ENCODE measurements at places on chromosomes 16 and 17. TPM values are rescaled to one million over a fixed set of nuclear protein-coding genes. Genes with fewer than 3 reads are reported as not detected.

DNA sequence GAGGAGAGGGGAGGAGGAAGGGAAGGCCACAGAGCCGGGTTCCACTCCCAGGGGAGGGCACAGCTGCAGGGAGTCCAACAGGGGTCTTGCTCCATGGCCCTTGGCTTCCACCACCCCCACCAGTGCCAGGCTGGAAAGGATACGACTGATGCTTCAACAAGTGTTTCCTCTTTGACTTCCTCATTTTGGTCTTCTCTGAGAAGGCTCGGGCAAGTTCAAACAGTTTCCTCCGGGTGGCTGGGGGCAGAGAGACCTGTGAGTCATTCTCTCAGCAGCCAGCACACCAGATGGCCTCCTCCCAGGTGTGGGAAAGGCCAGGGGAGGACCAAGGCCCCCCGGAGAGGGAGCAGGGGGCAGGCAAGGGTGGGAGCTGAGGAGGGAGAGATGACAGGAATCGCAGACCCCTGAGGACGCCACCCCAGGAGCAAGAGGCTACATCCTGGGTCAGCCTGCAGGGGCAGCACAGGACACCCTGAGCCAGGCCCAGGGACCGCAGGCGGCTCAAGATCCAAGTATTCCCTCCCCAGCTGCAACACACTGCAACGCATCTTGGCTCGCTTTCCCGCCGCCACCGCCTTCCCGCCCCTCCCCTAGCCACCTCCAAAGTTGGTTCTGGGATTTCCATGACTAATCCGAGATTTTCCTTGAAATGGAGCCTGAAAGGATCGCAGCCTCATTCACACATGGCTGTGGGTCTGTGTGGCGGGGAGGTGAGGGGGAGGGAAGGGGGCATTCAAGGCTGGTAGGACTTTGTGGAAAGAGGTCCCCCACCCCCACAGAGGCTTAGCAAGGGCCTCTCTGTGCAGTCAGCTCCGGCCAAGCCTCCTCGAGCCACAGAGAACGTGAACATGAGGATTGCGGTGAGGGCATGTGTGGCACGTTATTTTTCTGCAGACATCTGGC is 18.4 kb upstream of the MRPS23 start:
- peak; percentile 88 for DNase-seq

DNA sequence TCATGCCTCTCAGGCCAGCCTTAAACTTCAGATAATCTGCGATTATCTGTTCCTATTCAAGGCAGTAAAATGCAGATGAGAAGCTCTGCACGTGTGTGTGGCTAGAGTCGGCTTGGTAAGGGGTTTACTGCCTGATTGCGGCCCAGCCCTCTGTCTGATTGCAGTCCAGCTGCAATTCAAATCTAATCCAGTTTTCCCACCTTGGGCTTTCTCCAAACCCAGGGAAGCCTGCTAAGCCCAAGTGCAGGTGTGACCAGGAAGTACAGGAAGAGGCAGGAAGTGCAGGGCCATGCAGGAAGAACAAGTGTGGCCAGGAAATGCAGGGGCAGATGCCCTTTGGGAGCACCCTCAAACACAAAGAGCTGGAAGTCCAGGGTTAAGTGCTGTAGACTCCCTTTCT is 314.9 kb downstream of the CEP112 start:
- no peak for DNase-seq

DNA sequence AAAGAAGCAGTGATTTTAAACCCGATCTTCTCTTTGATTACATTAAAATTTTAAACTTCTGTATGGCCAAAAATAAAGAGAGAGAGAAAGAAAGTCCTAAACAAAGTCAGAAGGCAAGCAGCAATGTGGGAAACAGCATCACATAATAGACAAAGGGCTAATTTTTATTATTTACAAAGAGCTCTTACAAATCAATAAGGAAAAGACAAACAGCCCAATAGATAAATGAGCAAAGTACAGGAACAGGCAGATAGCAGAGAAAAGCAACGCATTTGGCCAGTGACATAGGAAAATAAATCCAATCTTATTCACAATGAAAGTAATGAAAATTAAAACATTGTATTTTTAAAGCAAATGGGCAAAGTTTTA is 93.1 kb downstream of the SALL1 start:
- DNase-seq: no peak

DNA sequence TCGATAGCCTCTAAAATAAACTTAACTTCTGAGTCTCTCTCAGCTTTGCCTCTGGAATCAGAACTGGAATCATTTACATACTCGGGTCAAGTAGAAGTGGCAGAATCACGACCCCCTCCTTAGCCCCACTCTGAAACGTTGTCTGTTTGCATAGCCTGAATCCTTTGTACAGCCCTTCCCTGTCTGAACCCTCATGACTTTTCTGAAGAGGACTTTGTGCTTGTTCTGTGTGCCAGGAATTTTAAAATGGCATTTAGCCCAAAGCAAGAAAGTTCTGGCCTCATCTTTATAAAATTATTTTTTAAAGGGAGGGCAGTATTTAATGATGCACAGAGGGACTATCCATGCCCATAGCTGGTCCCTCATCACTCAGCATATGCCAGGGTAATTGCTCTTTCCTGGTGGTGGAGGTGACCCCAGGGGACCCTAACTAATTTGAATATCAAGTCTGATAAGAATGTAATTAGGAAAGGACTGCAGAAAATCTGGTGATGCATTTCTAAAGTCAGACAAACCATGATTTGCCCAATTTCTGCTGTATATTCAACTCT is 342.7 kb upstream of the TNRC6C start:
- no peak for DNase-seq

- DNase-seq: no peak
Observed at GRCh38 chr16:18803569-18804462, 2.5 kb upstream of the ARL6IP1 start.

DNA sequence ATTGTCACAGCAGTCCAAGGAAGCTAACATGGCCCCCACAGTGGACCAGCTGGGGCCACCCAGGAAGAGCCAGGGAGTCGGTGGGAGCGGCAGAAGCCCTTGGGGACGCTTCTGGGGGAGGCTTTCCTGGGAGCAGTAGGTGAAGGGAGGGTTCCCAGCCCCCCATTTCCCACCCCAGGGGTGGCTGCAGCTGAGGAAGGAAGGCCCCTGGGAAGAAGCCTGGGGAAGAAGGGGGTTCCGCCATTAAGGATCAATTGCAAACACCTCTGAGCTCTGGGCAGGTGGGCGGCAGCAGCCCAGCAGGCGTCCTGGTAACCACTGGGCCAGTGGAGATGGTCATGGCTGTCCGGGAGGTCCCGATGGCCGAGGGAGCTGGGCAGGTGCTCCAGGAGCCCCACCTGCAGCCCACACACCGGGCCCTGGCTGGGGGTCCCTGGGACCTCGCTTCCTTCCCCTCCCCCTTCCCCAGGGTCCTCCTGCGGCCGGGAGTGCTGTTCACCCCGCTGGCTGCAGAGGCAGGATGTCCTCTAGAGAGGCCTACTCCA is 592 bp upstream of the PERCC1 start:
- DNase-seq: no peak

GRCh38 chr16:80708823-80709222 is 95.6 kb downstream of the CDYL2 start:
- no peak for DNase-seq

DNA sequence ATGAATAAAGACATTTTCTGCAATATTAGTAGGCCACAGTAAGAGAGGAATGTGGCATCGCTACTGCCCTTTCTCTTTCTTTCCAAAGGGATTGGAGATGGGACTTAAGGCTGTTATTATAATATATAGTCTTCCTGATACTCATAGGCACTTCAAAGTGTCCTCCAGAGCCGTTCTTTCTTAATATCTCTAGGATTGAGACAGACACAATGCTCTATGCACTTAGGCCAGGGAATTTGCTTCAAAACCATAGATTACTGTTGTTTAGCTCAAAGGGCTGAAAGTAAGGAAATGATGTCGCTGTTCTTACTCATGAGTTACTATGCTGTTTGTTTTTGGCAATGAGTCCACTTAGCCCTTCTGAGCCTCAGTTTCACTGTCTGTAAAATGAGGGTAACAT is 590.5 kb downstream of the CDH11 start:
- DNase-seq: no peak

- no peak for DNase-seq
Observed at GRCh38 chr17:63688396-63689020, 11.4 kb downstream of the LIMD2 start.

DNA sequence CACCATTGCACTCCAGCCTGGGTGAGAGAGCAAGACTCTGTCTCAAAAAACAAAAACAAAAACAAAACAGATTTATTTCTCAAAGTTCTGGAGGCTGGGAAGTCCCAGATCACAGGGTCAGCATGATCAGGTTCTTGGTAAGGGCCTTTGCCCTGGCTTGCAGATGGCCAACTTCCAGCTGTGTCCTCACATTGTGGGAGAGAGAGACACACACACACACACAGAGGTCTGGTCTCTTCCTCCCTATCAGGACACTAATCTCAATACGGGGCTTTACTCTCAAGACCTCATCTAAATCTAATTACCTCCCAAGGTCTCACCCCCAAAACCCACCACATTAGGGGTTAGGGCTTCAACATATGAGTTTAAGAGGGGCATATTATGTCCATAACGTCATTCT is 26.4 kb upstream of the TAOK1 start:
- DNase-seq: no peak

DNA sequence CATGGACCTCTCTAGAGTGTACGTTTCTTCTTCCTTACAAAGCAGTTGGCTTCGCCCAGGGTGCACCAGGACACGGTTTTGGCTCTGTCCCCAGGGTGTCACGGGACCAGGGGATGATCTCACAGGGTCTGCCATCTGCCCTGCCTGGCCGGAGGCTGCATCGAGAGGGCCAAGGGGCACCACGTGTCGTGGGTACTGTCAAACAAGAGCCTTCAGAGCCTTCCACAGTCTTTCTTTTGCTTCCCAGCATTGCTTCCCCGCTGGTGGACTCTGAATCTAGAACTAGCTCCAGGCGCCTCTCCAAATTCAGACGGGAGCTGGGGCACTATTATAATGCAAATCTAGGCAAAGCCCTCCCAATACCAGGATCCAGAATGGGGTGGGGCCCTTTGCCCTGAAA is 47.9 kb downstream of the MAPT start:
- DNase-seq: peak; percentile 77

DNA sequence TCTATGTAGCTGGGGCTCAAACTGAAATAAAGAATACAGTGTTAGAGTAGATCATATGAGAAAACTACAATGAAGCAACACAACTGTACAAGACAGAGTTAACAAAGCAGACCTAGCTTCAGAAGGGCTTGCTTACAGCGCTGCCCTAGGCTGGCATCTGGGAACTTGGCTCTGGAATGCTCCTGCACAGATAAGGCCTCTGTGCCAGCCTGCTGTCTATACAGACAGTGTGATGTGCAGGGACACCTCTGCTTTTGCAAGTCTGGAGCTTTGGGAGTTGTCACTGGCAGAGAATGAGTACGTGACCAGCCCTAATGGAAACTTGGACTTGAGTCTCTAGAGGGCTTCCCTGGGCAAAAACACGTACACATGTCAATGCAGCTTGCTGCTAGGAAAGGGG is 32.1 kb upstream of the SLC38A8 start:
- DNase-seq: no peak

GRCh38 chr16:20344611-20345010 is 7.9 kb downstream of the UMOD start:
- no peak for DNase-seq

The PLA2G10 gene
- 1.4 TPM for total RNA-seq

The PIRT gene
- not detected for total RNA-seq

The ADORA2B gene
- 5.2 TPM for total RNA-seq

The TM4SF5 gene
- total RNA-seq: not detected

The FOXN1 gene
- total RNA-seq: 1.5 TPM

The EVPL gene
- total RNA-seq: 84.2 TPM

The PDPR gene
- total RNA-seq: 47.4 TPM

The SOX15 gene
- total RNA-seq: 8.0 TPM

The DNAJC7 gene
- total RNA-seq: 111 TPM
